WERI-Rb-1 (cell line): ENCODE measurements at places on chromosomes 2 and 18.

DNA sequence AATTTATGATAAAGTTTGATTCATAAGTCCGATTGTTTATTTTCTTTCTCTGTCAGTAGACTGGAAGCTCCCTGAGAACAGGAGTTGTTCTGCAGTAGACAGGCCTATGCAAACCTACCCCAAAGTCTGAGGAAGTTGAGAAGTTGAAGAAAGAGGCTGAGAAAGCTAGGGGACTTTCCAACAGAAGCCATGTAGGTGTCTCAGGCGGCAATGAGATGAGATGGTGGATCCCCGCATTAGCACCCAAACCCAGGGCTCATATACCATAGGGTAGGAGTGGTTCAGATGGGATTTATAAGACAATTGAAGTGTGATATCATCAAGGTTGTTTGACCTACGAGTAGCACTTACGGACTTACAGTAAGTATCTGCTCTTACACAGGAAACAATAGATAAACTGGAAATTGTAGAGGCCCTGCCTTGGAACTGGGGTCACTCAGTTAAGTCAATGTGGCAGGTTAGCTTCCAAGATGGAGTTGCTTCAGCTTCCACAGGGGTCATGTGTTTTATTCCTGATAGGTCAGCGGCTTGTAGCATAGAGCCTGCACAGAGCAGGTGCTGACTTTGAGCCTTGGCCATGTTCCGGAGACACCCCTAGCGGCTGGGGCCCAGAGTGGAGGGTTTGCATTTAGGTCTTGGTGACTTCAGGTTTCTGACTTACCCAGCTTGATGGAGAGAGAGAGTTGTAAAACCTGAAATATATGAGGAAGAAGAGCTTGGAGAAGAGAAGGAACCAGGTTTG is 2.3 kb upstream of the PSD4 start:
- no peak for DNase-seq

- DNase-seq = peak; percentile 55
These were observed 42.1 kb upstream of the TAF1B start for GRCh38 chr2:9800975-9801726.

DNA sequence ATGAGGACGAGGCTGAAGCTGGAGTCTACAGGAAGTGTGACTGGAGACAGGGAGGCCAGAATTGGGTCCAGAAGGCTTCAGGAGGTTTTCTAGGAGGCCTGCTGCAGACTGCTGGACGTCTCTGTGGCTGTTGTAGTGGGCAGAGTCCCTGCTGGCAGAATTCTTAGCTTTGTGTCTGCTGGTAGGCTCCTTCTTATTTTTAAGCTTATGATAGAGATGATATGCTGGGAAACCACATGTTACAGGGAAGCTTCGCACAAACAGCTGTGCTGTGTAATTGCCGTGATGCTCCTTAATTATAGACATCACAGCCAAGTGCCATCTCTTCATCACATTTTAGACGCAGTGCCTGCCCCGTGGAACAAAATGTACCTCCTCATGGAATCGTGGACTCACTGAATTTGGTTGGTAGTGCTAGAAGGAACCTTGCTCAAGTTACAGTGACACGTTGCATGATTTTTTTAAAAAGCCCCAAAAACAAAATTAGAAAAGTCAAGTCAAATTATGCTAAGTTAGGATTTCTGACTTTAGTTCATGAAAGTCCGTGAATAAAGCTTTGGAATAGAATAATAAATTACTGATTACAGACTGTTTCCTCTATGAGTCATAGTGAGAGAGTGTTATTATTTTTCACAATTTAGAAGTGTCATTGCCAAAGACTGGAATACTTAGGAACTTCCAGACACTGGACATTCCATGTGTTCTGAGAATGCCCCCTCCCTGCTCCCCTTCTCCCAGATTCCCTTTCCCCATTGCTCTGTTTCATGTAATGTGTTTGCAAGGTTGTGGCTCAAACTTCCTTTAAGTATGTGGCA is 144.1 kb downstream of the FHOD3 start:
- DNase-seq = no peak

- no peak for DNase-seq
These were observed 207.5 kb upstream of the FBXO11 start for GRCh38 chr2:48113767-48114166.

GRCh38 chr2:40746191-40746590 is 294.3 kb upstream of the SLC8A1 start:
- DNase-seq = no peak

GRCh38 chr2:80351231-80351630 is 46.7 kb upstream of the LRRTM1 start:
- DNase-seq = no peak

DNA sequence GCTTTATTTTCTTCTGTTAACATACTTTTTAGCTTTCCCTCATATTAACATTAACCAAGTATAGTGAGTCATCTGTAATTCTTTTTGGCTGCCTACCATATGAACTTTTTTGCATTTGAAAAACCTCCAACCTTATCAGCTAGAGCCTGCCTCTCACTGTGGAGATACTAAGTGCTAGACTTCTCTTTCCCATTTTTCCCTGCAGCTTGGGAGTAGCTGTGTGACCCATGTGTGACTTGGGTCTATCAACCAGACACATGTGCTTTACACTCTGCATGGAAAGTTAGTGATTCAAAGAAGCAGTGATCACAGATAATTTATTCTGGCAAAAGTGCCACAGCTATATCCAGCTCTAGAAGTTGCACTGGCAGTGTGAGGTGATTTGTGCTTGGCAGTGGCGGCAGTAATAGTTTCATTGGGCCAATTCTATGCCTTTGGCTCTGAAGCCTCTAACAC is 36.3 kb downstream of the PREPL start:
- DNase-seq = no peak

GRCh38 chr2:237491515-237492118 is 4.6 kb downstream of the MLPH start:
- DNase-seq = no peak

- no peak for DNase-seq
These were observed 1.5 kb downstream of the GALNT14 start for GRCh38 chr2:31136732-31137131.

- no peak for DNase-seq
These were observed 203.8 kb downstream of the RDH14 start for GRCh38 chr2:18356676-18357075.

DNA sequence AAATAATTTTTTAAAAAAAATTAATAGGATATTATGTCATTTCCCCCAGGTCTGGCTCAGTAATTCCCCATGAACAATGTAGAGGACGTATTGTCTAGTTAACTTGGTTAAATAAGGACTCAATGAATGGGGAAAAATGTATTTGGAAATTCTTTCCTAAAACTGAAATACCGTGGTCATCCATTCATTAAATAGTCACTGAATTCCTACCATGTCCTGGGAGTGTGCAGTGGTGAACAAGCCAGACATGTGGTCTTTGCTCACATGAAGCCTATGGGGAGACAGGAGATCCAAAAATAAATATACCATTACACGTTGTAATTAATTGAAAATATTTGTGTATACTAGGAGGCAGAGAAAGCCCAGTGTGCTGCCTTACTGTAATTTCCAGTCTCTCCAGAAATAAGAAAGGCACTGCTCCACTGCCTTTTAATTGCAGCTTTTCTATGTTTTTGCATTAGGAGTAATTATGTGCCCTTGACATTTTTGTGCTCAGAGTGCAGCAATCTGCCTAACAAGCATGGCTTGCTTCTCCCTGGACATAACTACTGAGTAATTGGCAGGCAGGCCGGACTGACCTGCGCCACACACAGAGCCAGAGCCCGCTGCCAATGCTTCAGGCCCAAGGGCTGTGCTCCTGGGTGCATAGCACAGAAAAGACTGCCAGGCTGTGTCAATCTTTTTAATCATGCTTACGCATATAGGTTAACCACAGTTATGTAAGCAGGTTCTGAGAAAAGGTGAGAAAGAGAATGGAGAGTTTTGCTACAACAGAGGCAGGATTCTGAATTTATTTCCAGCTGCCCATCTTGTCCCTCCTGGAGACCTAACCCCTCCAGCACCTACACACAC is 22.2 kb upstream of the TTC39C start:
- no peak for DNase-seq

- DNase-seq = peak; percentile 93
These were observed at the start of gene EMX1 for GRCh38 chr2:72917138-72917876. EMX1 (plus strand) TSS chr2:72917519; CDS start chr2:72917853, 334 bp downstream.
